ENCODE measurements at places on chromosomes 4 and X.

- no peak for DNase-seq
These were observed 684.4 kb upstream of the GNPDA2 start for GRCh38 chr4:45410701-45411210.

GRCh38 chrX:149568701-149569296 lies 18.5 kb downstream of the MAGEA9B start:
- DNase-seq: no peak

DNA sequence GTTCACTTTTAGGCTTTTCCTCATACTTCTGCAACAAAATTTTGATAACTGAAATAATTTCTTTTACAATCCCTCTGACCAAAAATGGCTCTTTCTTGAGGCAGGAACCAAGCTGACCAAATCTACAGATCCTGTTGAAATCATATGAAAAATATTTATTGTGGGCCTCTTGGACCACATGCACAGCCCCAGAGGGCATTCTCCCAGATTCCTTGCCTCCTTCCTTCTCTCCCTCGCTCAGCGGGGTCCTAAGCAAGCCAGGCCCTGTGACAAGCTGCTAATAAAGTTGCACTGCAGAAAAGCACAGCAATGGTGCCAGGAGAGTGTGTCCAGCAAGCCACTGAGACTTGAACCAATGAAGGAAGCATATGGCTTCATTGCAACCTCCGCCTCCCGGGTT lies 40.7 kb downstream of the PRDM5 start:
- DNase-seq: no peak

DNA sequence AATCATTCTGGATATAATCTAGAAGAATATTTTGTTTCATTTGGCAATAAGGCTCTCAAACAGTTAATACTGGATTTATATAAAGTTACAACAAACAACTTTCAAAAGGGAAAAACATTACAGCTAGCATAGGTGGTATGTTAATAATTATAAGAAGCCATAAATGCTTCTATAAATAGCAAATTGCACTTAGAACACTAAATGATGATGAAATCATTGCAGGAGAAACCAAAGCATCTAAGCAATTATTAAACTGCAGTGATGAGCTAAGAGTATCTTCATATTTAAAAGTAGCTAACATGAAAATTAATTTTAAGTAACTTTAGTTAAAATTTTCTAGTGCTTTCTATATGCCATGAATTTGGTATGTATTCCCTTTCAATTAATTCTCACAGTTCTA lies 189.5 kb downstream of the CENPC start:
- DNase-seq: no peak

GRCh38 chr4:126318376-126318775 lies 1003.6 kb downstream of the FAT4 start:
- no peak for DNase-seq

GRCh38 chrX:109812236-109812635 lies 79.2 kb upstream of the ACSL4 start:
- DNase-seq: no peak

GRCh38 chrX:123906557-123907316 lies 46.9 kb downstream of the XIAP start:
- DNase-seq: no peak

DNA sequence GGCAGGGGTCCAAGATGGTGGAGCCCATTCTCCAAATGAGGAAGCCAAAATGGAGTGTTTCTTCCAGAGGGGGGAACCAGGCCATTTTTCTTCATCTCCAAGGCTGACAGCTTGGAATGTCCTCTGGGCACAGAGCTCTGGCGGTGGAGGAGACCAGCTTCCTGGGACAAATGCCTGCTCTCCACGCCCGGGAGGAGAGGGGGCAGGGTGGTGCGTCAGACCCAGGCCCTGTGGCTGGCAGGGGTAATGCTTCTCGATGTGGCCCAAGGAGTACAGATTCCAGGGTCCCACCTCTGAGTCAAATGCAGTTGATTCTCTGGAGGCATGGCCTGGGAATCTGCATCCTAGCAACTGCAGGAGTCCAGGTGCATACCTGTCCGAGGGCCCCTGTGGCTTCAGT lies 44.6 kb upstream of the ADRA2C start:
- DNase-seq: no peak

DNA sequence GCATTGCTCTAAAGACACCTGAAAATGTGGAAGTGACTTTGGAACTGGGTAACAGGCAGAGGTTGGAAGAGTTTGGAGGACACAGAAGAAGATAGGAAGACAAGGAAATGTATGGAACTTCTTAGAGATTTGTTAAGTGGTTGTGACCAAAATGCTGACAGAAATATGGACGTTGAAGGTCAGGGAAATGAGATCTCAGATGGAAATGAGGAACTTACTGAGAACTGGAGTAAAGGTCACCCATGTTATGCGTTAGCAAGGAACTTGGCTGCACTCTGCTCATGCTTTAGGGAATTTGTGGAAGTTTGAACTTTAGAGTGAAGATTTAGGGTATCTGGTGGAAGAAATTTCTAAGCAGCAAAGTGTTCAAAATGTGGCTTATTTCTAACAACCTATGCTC lies 99.4 kb downstream of the FAM13A start:
- DNase-seq: no peak

All from islet precursor cell (in vitro differentiated cells).